ENCODE measurements at places on chromosomes 11 and 22. TPM values are rescaled to one million over a fixed set of nuclear protein-coding genes. Genes with fewer than 3 reads are reported as not detected.

The OR4C45 gene
- not detected for total RNA-seq

The OR10A5 gene
- not detected for total RNA-seq

The IL10RA gene
- not detected for total RNA-seq

The SMC1B gene
- total RNA-seq: not detected

The SERPING1 gene
- not detected for total RNA-seq

The MICALL1 gene
- total RNA-seq: 43.9 TPM

The RPS6KA4 gene
- 49.5 TPM for total RNA-seq

The CHRDL2 gene
- not detected for total RNA-seq

The KRTAP5-8 gene
- not detected for total RNA-seq

The ART1 gene
- not detected for total RNA-seq

The DAGLA gene
- 2.4 TPM for total RNA-seq

The AASDHPPT gene
- total RNA-seq: 40.7 TPM

The CEP126 gene
- total RNA-seq: 2.4 TPM

The SYT13 gene
- not detected for total RNA-seq

The SCO2 gene
- 9.9 TPM for total RNA-seq

The DGCR2 gene
- 57.9 TPM for total RNA-seq

The ATM gene
- 49.4 TPM for total RNA-seq

The GNAZ gene
- total RNA-seq: 22.5 TPM

The OLFML1 gene
- total RNA-seq: 0.25 TPM

The OOSP1 gene
- not detected for total RNA-seq

The C11orf86 gene
- total RNA-seq: not detected

The CCDC116 gene
- total RNA-seq: 0.18 TPM

The PLAAT5 gene
- total RNA-seq: not detected

The GRAMD4 gene
- total RNA-seq: 16.3 TPM

The ARHGAP8 gene
- total RNA-seq: not detected

The TBC1D22A gene
- 24.2 TPM for total RNA-seq

The OR5B2 gene
- total RNA-seq: not detected

The OR51B2 gene
- total RNA-seq: not detected

The RTN4RL2 gene
- not detected for total RNA-seq

The NXPE4 gene
- not detected for total RNA-seq

The APOL5 gene
- total RNA-seq: not detected

The GGTLC3 gene
- not detected for total RNA-seq

The UPB1 gene
- not detected for total RNA-seq

The C22orf42 gene
- total RNA-seq: not detected

The TBX10 gene
- total RNA-seq: not detected

The MEI1 gene
- 0.28 TPM for total RNA-seq

The MFRP gene
- total RNA-seq: not detected

The SLC22A12 gene
- not detected for total RNA-seq

The SPDYC gene
- total RNA-seq: not detected

The SLC39A13 gene
- total RNA-seq: 119 TPM

The KCNK7 gene
- 0.26 TPM for total RNA-seq

The OR51B5 gene
- not detected for total RNA-seq

The C11orf42 gene
- total RNA-seq: not detected

The SMIM38 gene
- total RNA-seq: not detected

The GLYAT gene
- not detected for total RNA-seq

The TIMM10 gene
- total RNA-seq: 63.7 TPM

The C1QTNF4 gene
- total RNA-seq: not detected

The MAPK8IP2 gene
- total RNA-seq: 0.14 TPM

The ACRV1 gene
- total RNA-seq: not detected
